ENCODE measurements at places on chromosomes 3 and 15. TPM values are rescaled to one million over a fixed set of nuclear protein-coding genes. Genes with fewer than 3 reads are reported as not detected.
A peak's percentile ranks its signal among the peaks of the same experiment; 100 is the strongest.

- H3K4me3 ChIP-seq, result no peak overlapping the region
- H3K36me3 ChIP-seq, result no peaks in the 10 kb centered on the region
- DNase-seq, result no peak
- H3K27me3 ChIP-seq, result no peaks in the 10 kb centered on the region
- H3K4me1 ChIP-seq, result no peaks in the 10 kb centered on the region
These were observed 27.5 kb upstream of the FAM81A start for GRCh38 chr15:59410391-59410896.

DNA sequence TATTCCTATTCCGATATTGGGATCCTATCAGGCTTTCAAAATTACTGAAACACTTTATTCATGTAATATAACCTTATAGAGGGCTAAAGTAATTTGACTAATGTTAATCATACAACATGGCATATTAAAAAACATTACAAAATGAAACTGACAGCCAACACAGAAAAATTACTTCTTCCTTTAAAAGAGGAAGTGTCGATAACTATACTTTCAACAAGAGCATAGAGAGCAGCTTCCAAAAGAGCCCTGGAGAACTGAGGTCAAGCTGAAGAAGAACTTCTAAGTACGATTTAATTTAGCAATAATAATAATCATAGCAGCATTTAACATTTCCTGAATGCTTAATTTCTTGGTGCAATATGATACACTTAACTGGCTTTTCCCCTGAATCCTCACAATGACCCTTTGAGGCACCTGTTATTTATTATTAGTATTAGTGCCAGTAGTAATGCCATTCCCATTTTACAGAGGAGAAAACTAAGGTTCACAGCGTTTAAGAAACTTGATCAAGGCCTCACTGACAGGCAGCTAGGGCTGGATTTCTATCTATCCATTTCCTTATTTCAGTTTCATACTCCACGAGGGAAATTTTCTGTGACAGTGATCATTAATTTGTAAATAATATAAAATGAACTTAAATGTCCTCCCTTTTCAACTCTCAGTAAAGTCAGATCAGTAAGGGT lies 181.6 kb downstream of the CFAP20DC start:
- no peak for DNase-seq
- no peak overlapping the region for H3K4me3 ChIP-seq
- no peaks in the 10 kb centered on the region for H3K27me3 ChIP-seq

- H3K4me3 ChIP-seq, result no peak overlapping the region
- H3K4me1 ChIP-seq, result no peaks in the 10 kb centered on the region
- H3K27me3 ChIP-seq, result no peaks in the 10 kb centered on the region
- peak; percentile 65 for DNase-seq
- no peaks in the 10 kb centered on the region for H3K36me3 ChIP-seq
These were observed 31.5 kb upstream of the FBLN2 start for GRCh38 chr3:13517253-13517977.

TP63 gene
- polyA plus RNA-seq, result 0.25 TPM

- H3K27ac ChIP-seq, result no peak overlapping the region
- H3K4me1 ChIP-seq, result no peaks in the 10 kb centered on the region
- no peak for DNase-seq
- no peak overlapping the region for H3K4me3 ChIP-seq
These were observed 497.2 kb downstream of the GABRG3 start for GRCh38 chr15:27468151-27468591.

MBNL1 gene
- 182 TPM for polyA plus RNA-seq

NPAP1 gene
- polyA plus RNA-seq, result not detected

- H3K27ac ChIP-seq, result no peak overlapping the region
- H3K4me1 ChIP-seq, result no peaks in the 10 kb centered on the region
- H3K27me3 ChIP-seq, result no peaks in the 10 kb centered on the region
- no peaks in the 10 kb centered on the region for H3K36me3 ChIP-seq
These were observed 11.0 kb downstream of the KCTD6 start for GRCh38 chr3:58502872-58503271.

DNA sequence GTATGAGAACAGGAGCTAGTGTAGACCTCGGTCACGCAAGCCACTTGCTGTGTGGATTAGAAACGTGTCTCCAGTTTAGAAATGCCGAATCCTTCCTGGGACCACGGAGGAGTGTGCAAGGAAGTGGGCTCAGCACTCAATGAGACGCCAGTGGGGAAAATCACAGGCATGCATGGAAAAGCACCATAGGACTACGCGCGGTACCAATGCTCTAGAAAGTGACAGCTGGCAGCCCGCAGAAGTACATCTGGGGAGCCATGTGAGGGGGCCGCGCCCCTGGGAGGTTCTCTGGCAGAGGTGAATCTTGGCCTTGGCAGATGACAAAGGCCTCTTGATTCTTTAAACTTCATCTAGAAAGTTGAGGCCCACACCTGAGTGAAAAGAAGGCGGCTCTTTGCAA lies 99.3 kb downstream of the LRRK1 start:
- no peak for DNase-seq
- no peaks in the 10 kb centered on the region for H3K27me3 ChIP-seq

PCSK6 gene
- polyA plus RNA-seq, result not detected

DNA sequence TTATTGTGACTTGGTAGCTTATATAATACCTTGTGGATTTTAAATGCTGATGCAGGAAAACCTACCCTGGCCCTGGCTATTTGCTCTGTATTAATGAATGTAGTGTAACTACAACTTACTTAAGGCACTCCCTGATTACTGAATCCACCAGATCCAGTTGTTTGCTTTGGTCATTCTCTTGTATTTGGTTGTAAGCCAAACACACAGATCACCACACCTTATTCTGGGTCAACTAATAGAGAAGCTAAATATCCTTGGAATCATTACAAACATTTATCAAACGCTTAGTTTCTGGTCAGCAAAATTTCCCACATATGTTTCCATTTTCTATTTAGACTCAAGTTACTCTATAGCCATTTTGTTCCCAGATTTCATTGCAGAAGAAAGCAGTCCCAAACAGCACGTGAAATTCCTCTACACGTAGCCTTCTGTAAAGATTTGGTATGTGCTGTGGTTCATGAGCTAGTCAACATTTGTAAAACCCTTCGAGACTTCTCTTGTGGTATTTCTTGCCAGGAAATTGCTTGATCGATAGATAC lies 322.6 kb downstream of the MEX3B start:
- H3K4me3 ChIP-seq, result no peak overlapping the region
- DNase-seq, result no peak

DNA sequence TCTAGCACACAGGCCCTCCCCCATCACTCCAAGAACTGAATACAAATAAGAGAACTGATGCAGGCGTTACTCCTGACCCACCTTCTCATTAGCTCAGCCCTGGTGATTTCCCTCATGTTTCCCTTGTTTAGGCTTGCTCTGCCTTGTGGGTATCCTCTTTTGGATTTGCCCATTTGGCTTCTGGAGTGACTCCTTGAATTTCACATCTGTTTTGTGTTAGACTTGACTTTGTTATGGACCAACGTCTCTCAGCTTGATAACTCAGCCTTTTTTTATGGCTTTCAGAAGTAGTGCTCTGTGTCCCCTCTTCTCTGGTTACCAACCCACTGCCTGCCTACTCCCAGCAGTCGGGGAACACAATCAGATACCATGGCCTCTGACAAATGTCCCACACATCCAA lies 11.3 kb upstream of the TMOD3 start:
- no peak overlapping the region for H3K27ac ChIP-seq
- no peak for DNase-seq
- no peaks in the 10 kb centered on the region for H3K4me1 ChIP-seq
- H3K4me3 ChIP-seq, result no peak overlapping the region
- H3K36me3 ChIP-seq, result no peaks in the 10 kb centered on the region
- H3K27me3 ChIP-seq, result no peaks in the 10 kb centered on the region

DNA sequence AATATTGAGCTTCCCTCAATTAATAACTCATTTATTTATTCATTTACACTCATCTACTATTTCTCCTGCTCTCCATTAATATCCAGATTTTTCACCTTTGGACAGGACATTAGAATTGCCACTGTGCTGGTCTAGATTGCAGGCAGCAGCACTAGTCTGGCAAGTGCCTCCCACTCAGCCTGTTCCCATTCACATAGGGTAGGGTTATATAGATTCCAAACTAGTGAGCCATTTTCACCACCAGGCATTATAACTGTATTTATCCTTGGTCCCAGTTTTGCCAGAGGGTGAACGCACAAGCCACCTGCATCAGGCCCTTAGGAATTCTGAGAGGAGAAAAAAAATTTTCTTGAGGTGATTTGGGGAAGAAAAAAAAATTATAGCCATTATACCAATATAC lies 44.5 kb downstream of the ANAPC13 start:
- no peaks in the 10 kb centered on the region for H3K36me3 ChIP-seq
- H3K4me1 ChIP-seq, result no peaks in the 10 kb centered on the region
- H3K27me3 ChIP-seq, result no peaks in the 10 kb centered on the region
- DNase-seq, result no peak

ADGRG7 gene
- polyA plus RNA-seq, result 1.4 TPM

- H3K27ac ChIP-seq, result no peak overlapping the region
- H3K4me3 ChIP-seq, result no peak overlapping the region
- DNase-seq, result peak; percentile 55
- no peaks in the 10 kb centered on the region for H3K4me1 ChIP-seq
These were observed 12.3 kb upstream of the SPATA12 start for GRCh38 chr3:57048052-57048671.

SMCO1 gene
- not detected for polyA plus RNA-seq

DNA sequence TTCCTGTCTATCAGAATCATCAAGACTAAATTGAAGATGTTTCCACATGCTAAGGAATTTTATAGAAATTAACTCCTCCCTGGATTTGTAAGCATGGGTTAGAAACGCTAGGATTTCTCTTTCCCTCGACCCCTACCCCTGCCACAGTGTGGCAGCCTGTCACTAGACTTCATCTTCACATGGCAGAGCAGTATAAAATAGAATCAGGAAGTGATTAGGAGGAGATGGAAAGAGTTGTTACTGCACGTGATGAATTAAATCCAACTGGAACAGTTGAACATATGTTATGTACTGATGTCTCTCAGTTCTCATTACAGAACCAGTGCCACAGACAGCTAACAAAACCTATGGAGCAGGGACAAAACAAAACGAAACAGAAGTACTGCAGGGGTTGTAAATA lies 130.0 kb upstream of the BNIP2 start:
- no peak for DNase-seq
- H3K36me3 ChIP-seq, result no peaks in the 10 kb centered on the region
- H3K27me3 ChIP-seq, result no peaks in the 10 kb centered on the region
- no peak overlapping the region for H3K27ac ChIP-seq
- H3K4me3 ChIP-seq, result no peak overlapping the region

FRMD4B gene
- polyA plus RNA-seq, result 24.4 TPM

IL16 gene
- polyA plus RNA-seq, result 6.5 TPM

- no peak for DNase-seq
- H3K36me3 ChIP-seq, result no peaks in the 10 kb centered on the region
- H3K4me3 ChIP-seq, result no peak overlapping the region
- no peak overlapping the region for H3K27ac ChIP-seq
- no peaks in the 10 kb centered on the region for H3K4me1 ChIP-seq
These were observed 28.7 kb upstream of the BFSP2 start for GRCh38 chr3:133371181-133371580.

GRCh38 chr3:81837071-81837593 lies 75.7 kb upstream of the GBE1 start:
- no peak overlapping the region for H3K27ac ChIP-seq
- no peaks in the 10 kb centered on the region for H3K36me3 ChIP-seq
- H3K27me3 ChIP-seq, result no peaks in the 10 kb centered on the region
- H3K4me3 ChIP-seq, result no peak overlapping the region

DNA sequence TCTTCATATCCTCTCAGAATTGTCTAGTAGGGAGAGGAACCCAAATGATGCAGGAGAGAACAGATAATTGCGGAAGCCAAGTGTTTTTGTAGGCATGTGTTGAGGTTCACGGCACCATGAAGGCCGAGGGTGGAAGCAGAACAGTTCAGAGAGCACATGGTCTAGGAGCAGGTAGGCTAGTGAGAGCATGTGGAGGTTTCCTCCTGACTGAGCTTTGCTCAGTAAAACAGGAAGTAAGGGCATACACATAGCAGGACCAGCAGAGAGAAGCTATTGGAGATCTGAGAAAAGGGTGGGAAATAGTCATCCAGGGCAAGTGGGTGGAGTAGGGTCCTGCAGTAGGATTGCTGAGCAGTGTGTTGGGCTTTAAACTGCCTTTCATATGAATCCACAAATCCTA lies 491.1 kb downstream of the FHIT start:
- H3K4me1 ChIP-seq, result no peaks in the 10 kb centered on the region
- no peak overlapping the region for H3K4me3 ChIP-seq
- H3K36me3 ChIP-seq, result no peaks in the 10 kb centered on the region

DNA sequence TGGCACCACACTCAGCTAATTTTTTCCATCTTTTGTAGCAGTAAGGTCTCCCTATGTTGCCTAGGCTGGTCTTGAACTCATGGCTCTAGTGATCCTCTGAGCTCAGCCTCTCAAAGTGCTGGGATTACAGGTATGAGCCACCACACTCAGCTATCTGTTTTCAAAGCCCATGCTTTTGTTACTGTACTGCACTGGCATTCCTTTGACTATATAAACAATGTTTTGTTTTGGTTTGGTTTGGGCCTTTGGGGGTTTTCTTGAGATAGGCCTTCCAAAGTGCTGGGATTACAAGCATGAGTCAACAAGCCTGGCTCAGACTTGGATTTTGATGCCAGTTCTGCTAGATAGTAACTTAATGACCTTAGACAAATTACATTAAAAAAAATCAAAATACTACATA lies 89.7 kb upstream of the GK5 start:
- H3K4me3 ChIP-seq, result no peak overlapping the region
- no peak for DNase-seq
- peaks cover 4% of the 10 kb centered on the region for H3K36me3 ChIP-seq
- no peaks in the 10 kb centered on the region for H3K27me3 ChIP-seq

SNTN gene
- not detected for polyA plus RNA-seq

GRCh38 chr3:197244751-197245150 lies 53.7 kb downstream of the DLG1 start:
- no peak overlapping the region for H3K4me3 ChIP-seq
- no peaks in the 10 kb centered on the region for H3K27me3 ChIP-seq
- H3K27ac ChIP-seq, result no peak overlapping the region
- DNase-seq, result no peak
- no peaks in the 10 kb centered on the region for H3K36me3 ChIP-seq

PPP1R14D gene
- not detected for polyA plus RNA-seq

All from aorta (tissue), 5 donors.